ENCODE measurements at places on chromosomes 3 and 15. TPM values are rescaled to one million over a fixed set of nuclear protein-coding genes. Genes with fewer than 3 reads are reported as not detected.

Gene ZIC1
- total RNA-seq: not detected

Gene CD47
- total RNA-seq: 108 TPM

Gene PRSS50
- not detected for total RNA-seq

Gene NT5DC2
- 227 TPM for total RNA-seq

Gene OIP5
- total RNA-seq: 0.59 TPM

Gene P2RY12
- total RNA-seq: not detected

Gene PDE12
- total RNA-seq: 29.8 TPM

Gene LMAN1L
- total RNA-seq: not detected

Gene PLA2G4E
- total RNA-seq: not detected

Gene UPK1B
- total RNA-seq: not detected

Gene SNRK
- total RNA-seq: 13.4 TPM

Gene SST
- total RNA-seq: not detected

Gene PARP14
- total RNA-seq: 47.2 TPM

Gene CLASP2
- 82.6 TPM for total RNA-seq

Gene ALPK3
- total RNA-seq: 0.89 TPM

Gene KLHL6
- under 0.01 TPM for total RNA-seq

Gene SCN5A
- total RNA-seq: 0.30 TPM

Gene FGF7
- total RNA-seq: 342 TPM

Gene ADAMTS9
- total RNA-seq: 6.5 TPM

Gene SSUH2
- not detected for total RNA-seq

Gene SPTBN5
- total RNA-seq: 1.8 TPM

Gene CRYGS
- total RNA-seq: 2.4 TPM

Gene TICRR
- total RNA-seq: 4.9 TPM

Gene KBTBD12
- total RNA-seq: not detected

Gene TMC3
- not detected for total RNA-seq

Gene SKIC8
- 91.8 TPM for total RNA-seq

Gene SSR3
- total RNA-seq: 918 TPM

Gene GOLGA6L9
- total RNA-seq: 3.3 TPM

Gene KBTBD13
- total RNA-seq: not detected

Gene SCAANT1
- not detected for total RNA-seq

Gene ZSCAN29
- 22.4 TPM for total RNA-seq

Gene LEO1
- total RNA-seq: 34.7 TPM

Gene SLITRK3
- not detected for total RNA-seq

Gene RPL14
- total RNA-seq: 348 TPM

Gene STAB1
- total RNA-seq: 1.1 TPM

Gene FETUB
- not detected for total RNA-seq

Gene P2RY1
- total RNA-seq: 0.59 TPM

Gene SETD5
- 82.2 TPM for total RNA-seq

Measured in smooth muscle cell of the umbilical artery (primary cell).